ENCODE measurements at places on chromosomes 6 and 20. TPM values are rescaled to one million over a fixed set of nuclear protein-coding genes. Genes with fewer than 3 reads are reported as not detected.

C6orf52 gene
- 4.3 TPM for polyA plus RNA-seq

ADGB gene
- 0.34 TPM for polyA plus RNA-seq

CCM2L gene
- polyA plus RNA-seq, result 7.0 TPM

SMOC2 gene
- polyA plus RNA-seq, result 35.5 TPM

IPCEF1 gene
- 7.5 TPM for polyA plus RNA-seq

BMP7 gene
- 89.4 TPM for polyA plus RNA-seq

TTLL9 gene
- polyA plus RNA-seq, result 3.2 TPM

ULBP2 gene
- polyA plus RNA-seq, result 0.67 TPM

C6orf132 gene
- 4.6 TPM for polyA plus RNA-seq

ZNF334 gene
- 27.6 TPM for polyA plus RNA-seq

ARMH2 gene
- not detected for polyA plus RNA-seq

AVP gene
- polyA plus RNA-seq, result not detected

SMLR1 gene
- 1.9 TPM for polyA plus RNA-seq

STMND1 gene
- 0.34 TPM for polyA plus RNA-seq

SPATS1 gene
- not detected for polyA plus RNA-seq

DDX39B gene
- 498 TPM for polyA plus RNA-seq

PLG gene
- polyA plus RNA-seq, result 2.5 TPM

ADGRF1 gene
- polyA plus RNA-seq, result 61.3 TPM

TRIM31 gene
- polyA plus RNA-seq, result not detected

SYS1 gene
- polyA plus RNA-seq, result 35.4 TPM

EYS gene
- polyA plus RNA-seq, result 0.66 TPM

THEMIS gene
- polyA plus RNA-seq, result not detected

NKX2-4 gene
- polyA plus RNA-seq, result not detected

PFDN6 gene
- polyA plus RNA-seq, result 73.5 TPM

FLRT3 gene
- 162 TPM for polyA plus RNA-seq

NQO2 gene
- polyA plus RNA-seq, result 52.2 TPM

SLC22A2 gene
- polyA plus RNA-seq, result 14.7 TPM

BPI gene
- polyA plus RNA-seq, result 0.80 TPM

TP53TG5 gene
- 0.94 TPM for polyA plus RNA-seq

PRKN gene
- polyA plus RNA-seq, result 12.4 TPM

COL9A3 gene
- polyA plus RNA-seq, result 17.6 TPM

NOX3 gene
- 1.8 TPM for polyA plus RNA-seq

SPATA2 gene
- 11.4 TPM for polyA plus RNA-seq

TPX2 gene
- 46.9 TPM for polyA plus RNA-seq

KIZ gene
- polyA plus RNA-seq, result 34.4 TPM

BMP6 gene
- polyA plus RNA-seq, result 7.4 TPM

SLC17A2 gene
- 0.80 TPM for polyA plus RNA-seq

C6orf163 gene
- 3.3 TPM for polyA plus RNA-seq

FAM209A gene
- polyA plus RNA-seq, result 0.30 TPM

Measured in right renal pelvis (tissue), 4 donors.